MV-4-11 (cell line): ENCODE measurements at places on chromosomes 11 and 22.

DNA sequence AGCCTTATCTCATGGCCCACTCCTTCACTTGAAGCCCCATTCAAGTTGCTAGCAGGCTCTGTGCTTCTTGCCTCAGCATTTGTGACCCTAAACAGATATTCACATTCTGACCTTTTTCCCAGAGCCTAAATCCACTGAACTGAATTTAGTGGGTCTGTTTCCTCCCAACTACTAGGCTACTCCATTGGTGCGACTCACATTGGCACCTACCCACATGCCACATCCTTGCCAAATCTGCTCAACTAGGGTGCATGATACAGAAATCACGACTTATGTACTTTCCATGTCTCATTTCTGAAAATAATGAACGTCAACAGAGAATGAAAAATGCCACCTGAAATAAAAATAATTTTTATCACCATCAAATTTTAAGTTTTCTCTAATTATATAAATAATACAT is 8.4 kb upstream of the MMP12 start:
- DNase-seq = no peak

GRCh38 chr11:113721462-113722066 is 15.5 kb upstream of the TMPRSS5 start:
- DNase-seq = no peak

- no peak for DNase-seq
Observed at GRCh38 chr11:79691445-79691844, 250.6 kb upstream of the TENM4 start.

- DNase-seq = no peak
Observed at GRCh38 chr11:75462117-75462653, 29.2 kb upstream of the KLHL35 start.

GRCh38 chr11:125132596-125132995 is 21.2 kb upstream of the TMEM218 start:
- no peak for DNase-seq

- no peak for DNase-seq
Observed at GRCh38 chr22:37806409-37807333, 1.1 kb upstream of the GCAT start.
